ENCODE measurements at places on chromosomes 7 and 10.

- no peak for DNase-seq
Observed at GRCh38 chr10:108653531-108653930, 1269.8 kb downstream of the XPNPEP1 start.

GRCh38 chr10:86613905-86614304, 40.4 kb upstream of the OPN4 start:
- no peak for DNase-seq

GRCh38 chr10:61316676-61317265, 136.4 kb downstream of the TMEM26 start:
- no peak for DNase-seq

DNA sequence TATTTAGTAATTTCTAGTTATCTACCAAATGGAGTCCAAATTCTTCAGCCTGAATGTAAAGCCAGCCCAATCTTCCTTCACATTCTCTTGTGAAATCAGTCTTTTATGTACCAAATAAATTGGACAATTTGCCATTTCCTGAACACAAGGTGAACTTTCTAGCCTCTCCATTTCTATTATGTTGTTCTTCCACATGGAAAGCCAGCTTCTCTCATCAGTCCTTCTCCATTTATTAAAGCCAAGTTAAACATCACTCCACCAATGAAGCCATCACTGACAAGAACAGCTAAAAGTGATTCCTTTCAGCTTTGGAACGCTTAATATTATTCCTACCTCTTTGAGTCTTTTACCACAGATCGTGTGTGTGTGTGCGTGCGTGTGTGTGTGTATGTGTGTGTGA, 88.4 kb downstream of the VPS41 start:
- DNase-seq, result no peak

DNA sequence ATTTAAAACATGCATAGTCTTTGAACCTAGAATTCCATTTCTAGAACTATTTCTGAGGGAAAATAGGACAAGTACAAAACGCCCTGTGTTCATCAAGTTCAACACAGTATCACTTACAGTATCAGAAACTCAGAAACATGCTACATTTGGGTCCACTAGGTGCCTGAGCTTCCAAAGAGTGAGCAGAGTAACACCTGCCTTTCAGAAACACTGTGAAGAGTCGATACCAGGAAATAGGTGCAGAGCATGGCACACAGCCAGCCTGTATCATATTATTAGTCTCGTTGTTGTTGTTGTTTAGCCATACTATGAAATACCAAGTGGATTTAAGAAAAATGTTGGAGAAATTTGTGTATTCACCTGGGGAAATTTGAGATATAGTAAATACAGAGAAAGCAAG, 392.1 kb upstream of the MGMT start:
- DNase-seq, result no peak

GRCh38 chr10:10209167-10209566, 808.5 kb upstream of the CELF2 start:
- peak; percentile 27 for DNase-seq

GRCh38 chr7:156119771-156120170, 307.5 kb upstream of the SHH start:
- no peak for DNase-seq

DNA sequence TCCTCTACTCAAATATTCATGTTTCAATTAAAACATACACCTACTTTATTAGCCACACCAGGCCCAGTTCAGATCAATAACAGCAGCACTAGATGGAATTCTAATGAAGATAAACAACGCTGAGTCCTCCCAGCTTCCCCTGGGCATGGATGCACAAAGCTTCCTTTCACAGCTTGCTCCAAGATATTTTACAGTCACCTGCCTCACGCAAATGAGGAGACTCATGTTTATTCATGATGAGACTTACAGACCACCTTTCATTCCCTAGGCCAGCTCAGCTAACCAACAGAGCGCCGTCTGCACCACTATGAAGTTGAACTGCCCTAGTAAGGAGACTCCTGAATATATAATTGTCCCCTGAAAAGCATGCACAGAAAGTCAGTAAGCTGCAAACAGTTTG, 283.0 kb upstream of the AOAH start:
- DNase-seq, result no peak

DNA sequence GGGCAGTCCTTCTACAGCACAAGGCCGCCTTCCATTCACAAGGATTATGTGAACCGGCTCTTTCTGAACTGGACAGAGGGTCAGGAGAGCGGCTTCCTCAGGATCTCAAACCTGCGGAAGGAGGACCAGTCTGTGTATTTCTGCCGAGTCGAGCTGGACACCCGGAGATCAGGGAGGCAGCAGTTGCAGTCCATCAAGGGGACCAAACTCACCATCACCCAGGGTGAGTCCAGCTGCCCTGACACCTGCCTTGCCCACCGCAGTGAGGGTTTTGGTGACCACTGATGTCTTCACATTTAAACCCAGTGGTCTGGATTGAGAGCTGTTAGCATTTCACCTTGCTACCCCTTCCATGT, 918 bp downstream of the PILRB start:
- DNase-seq, result no peak

DNA sequence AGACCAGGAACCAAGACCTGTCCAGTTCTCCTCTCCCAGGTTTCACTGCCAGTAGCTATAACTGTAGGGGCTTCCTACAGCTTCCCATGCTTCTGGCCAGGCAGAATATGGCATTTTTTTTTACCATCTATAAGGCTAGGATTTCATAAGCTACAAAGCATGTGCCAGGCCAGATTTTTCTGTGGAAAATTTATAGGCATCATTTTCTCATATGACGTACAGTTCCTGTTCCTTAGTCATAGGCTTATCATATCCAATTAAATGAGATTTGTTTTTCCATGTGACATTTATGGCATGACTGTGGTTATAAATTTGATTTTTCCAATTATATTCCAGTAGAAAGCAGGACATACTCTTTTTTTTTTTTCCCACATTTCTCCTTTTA, 208.6 kb upstream of the NPY start:
- peak; percentile 43 for DNase-seq

- DNase-seq, result no peak
Observed at GRCh38 chr7:158244873-158245723, 342.5 kb downstream of the PTPRN2 start.

DNA sequence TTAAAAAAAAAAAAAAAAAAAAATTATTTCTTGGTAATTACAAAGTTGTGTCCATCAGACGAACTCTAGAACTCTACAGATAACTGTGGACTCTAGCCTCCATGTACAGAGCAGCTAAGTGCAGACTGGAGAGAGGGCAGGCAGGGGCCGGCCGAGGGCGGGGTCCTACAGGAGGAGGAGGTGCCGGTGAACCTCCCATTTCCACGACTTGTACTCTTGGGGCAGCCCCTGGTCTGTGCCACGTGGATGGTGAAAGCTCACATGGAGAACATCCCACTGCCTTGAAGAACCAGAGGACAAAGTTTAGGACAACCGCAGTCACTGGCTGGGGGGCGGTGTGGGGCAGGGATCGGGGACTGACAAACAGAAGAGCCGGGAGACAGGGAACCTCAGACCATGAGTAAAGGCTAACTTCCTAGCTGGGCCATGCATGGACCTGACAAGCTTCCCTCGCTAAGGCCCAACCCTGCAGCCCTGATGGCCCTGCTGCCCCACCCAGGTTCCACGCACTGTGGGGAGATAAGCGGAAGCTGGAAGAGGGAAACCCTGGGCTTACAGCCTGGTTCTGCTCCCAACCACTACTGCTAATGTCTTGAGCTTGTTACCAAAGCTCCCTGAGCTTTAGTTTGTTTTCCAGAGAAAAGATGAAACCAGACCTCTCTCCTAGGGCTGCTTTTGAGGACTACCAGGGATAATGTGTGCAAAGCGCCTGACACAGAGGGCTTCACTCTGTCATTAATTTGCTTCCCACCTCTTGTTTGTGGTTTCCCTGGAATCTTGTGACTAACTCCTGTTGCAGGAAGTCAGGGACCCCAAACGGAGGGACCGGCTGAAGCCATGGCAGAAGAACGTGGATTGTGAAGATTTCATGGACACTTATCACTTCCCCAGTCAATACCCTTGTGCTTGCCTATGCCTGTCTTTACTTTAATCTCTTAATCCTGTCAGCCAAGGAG, 16.1 kb upstream of the SEC61G start:
- no peak for DNase-seq

GRCh38 chr10:50988792-50989191, 85.5 kb upstream of the PRKG1 start:
- DNase-seq, result no peak

DNA sequence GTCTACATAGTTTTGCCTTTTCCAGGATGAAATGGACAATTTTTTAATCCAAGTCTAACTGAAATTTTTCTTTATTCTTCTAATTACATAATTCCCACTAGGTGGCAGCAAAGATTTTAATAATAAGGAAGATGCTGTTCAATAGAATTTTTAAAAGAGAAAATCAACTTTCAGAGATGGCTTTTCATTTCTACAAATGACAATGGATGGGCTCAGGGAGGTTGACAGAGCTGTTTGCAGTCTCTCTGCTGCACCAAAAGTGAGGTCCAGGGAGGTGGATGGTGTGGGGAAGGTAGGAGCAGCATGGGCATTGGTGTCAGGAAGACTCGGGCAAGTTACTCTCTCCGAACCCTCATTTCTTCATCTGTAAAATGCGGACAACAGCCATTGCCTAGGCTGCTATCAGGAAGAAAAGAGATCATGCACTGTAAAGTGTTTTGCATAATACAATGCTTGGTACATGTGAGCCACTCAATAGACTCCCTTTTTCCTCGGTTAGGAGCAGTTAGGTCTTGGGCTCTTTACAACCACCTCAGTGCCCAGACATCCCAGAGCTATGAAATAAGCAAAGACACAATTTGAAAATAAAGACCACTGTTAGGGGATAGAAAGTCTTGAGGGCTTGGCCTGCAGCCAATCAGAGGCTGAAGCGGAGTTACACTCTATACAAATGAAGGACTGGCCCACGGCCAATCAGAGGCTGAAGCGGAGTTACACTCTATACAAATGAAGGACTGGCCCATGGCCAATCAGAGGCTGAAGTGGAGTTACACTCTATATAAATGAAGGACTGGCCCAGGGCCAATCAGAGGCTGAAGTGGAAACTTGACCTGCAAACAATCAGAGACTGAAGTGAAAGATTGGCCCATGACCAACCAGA, 107.1 kb downstream of the ABLIM1 start:
- peak; percentile 29 for DNase-seq

DNA sequence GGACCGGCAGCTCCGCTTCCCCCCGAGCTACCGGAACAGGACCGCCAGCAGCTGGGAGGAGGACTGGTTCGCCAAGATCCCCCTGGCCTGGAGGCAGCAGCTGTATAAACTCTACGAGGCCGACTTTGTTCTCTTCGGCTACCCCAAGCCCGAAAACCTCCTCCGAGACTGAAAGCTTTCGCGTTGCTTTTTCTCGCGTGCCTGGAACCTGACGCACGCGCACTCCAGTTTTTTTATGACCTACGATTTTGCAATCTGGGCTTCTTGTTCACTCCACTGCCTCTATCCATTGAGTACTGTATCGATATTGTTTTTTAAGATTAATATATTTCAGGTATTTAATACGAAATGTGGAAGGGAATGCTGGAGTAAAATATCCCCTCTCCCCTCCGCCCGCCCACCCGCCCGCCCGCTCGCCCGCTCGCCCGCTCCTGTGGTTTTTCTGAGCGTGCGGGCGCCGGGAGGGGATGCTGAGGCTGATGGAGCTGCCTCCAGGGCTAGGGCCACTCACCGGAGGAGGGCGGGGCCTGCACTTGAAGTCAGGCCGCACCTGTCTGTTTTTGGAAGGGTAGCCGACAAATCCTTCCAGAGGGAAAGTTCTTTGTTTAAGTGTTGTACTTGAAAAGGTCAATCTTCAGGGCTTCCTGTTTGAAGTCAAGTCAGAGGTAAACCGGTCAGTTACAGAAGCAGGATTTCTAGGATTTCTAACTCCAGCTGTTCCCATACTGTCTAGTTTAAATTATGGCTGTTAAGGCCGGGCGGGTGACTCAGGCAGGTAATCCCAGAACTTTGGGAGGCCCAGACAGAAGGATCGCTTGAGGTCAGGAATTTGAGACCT, 30.5 kb downstream of the CHST12 start:
- DNase-seq, result no peak

GRCh38 chr10:13183625-13184024, 22.3 kb downstream of the MCM10 start:
- DNase-seq, result no peak

GRCh38 chr7:100823534-100823933, 3.8 kb downstream of the EPHB4 start:
- DNase-seq, result no peak

GRCh38 chr7:99422186-99422585, 13.4 kb downstream of the BUD31 start:
- no peak for DNase-seq

- DNase-seq, result no peak
Observed at GRCh38 chr10:89540420-89540949, 5.1 kb upstream of the SLC16A12 start.

DNA sequence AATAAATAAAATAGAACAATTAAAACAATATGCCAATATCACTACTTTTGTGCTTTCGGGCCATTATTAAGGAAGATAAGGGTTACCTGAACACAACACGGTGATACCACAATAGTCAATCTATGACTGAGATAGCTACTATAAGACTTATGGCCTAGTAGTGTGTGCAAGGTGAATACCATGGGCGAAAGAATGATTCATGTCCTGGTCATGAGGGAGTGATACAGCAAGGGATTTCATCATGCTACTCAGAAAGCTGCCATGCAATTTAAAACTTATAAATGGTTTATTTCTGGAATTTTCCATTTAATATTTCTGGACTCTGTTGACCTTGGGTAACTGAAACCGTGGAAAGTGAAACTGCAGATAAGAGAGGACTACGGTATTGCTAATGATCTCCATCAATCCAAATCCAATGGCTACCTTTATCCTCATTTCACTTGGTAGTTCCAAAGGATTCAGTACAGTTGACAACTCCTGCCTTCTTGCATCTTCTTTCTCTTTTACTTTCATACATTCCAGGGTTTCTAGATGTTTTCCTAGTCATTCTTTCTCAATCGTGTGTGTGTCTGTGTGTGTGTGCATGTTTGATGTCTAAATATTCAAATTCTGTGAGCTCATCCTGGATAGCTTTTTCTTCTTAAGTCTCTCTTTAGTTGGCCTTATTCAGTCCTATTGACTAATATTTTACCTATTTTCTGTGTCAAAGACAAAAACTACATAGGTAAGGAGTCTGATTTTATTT, 100.5 kb upstream of the MAGI2 start:
- DNase-seq, result no peak

DNA sequence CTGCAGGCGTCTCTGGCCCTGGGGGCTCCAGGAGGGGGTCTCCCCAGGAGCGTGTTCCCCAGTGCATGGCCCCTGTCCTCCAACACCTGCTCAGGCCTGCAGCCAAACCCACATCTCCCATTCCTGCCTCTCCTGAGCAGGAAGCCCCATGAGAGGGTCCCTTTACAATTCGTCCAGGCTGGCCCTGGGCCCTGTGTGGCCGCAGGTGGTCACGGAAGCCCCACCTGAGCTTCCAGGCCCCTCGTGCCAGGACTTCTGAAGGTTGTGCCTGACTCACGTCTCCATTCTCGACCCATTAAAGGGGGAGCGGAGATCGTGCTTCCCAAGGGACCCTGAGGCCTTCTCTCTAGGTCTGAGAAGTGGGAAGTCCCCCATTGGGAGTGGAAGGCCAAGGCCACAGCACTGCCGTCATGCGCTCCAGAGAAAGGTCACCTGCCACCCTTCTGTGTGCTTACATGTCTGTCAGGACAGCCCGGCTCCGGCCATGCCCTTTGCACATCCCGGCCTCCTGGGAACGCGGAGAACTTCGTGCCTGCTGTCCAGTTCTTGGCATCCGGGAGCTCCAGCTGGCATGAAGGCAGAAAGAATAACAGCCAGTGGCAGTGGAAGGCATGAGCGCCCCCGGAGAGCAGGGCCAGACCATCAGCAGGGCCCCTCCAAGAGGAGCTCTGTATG, 382.3 kb downstream of the DNAJB6 start:
- DNase-seq, result no peak

GRCh38 chr10:74114041-74114448, 36.6 kb downstream of the AP3M1 start:
- DNase-seq, result no peak

Data from SK-N-DZ (cell line).